Fibroblast of skin of back (primary cell): ENCODE measurements at places on chromosomes 2 and 18.

- no peak for DNase-seq
Measured at GRCh38 chr2:140895378-140895777, 1235.4 kb downstream of the LRP1B start.

GRCh38 chr18:49861659-49862058, 48.3 kb upstream of the ACAA2 start:
- DNase-seq, result peak; percentile 18

DNA sequence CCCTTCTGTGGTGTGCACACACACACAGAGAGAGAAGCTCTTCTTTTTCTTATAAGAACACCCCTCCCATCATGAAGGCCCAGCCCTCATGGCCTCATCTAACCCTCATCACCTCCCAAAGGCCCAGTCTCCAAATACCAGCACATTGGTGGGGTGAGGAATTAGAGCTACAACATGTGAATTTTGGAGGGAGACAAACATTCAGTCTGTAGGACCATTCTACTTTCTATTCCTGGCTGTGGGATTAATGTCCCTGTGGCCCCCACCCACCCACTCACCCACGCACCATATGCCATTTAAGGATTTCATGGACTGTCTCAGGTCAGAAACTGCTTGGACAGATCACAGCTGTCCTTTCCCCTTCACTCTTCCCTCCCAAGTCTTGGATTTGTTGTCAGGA, 190.2 kb downstream of the GBX2 start:
- no peak for DNase-seq

GRCh38 chr18:5463390-5463789, 80.4 kb downstream of the EPB41L3 start:
- peak; percentile 46 for DNase-seq

- no peak for DNase-seq
Measured at GRCh38 chr2:65688141-65688886, 255.9 kb upstream of the SPRED2 start.

DNA sequence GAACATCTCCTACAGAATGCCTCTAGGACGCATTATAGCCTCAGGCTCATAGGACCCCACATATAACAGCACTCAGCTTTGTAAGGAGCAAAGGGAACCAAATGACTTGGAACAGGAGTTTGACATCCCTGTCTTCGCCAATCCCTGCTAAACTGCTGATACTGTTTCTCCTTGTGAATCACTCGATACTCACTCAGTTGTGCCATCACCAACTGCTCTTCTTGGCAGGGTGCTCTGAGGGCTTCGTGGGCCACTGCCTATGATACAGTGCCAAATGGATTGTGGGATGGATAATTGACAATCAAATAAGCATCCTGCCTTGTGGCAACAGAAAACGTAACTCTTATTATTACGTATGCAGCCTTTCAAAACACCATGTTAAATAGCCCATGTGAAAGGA, 396.3 kb downstream of the RIT2 start:
- no peak for DNase-seq

DNA sequence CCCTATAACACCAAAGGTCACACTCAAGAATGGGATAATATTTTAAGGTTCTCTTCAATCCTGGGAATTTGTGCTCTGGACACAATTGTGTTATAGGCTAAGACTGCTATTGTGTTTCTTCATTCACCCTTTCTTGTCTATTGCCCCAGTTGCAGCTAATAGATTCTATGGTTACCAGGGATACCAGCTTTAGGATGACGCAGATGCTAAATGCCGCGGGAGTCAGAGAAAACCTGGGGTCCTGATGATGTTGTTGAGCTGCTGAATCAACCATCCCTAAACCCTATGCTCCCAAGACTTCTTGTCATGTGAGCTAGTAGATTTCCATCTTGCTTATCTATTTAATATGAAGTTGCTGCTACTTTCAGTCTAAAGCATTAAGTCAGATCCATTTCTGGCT, 5.4 kb downstream of the CRYGD start:
- no peak for DNase-seq
